ENCODE measurements at places on chromosomes 3 and 15.

- no peak for DNase-seq
Observed at GRCh38 chr3:23867400-23867799, 49.4 kb downstream of the NKIRAS1 start.

GRCh38 chr3:2301361-2301760, 202.7 kb downstream of the CNTN4 start:
- DNase-seq = no peak

DNA sequence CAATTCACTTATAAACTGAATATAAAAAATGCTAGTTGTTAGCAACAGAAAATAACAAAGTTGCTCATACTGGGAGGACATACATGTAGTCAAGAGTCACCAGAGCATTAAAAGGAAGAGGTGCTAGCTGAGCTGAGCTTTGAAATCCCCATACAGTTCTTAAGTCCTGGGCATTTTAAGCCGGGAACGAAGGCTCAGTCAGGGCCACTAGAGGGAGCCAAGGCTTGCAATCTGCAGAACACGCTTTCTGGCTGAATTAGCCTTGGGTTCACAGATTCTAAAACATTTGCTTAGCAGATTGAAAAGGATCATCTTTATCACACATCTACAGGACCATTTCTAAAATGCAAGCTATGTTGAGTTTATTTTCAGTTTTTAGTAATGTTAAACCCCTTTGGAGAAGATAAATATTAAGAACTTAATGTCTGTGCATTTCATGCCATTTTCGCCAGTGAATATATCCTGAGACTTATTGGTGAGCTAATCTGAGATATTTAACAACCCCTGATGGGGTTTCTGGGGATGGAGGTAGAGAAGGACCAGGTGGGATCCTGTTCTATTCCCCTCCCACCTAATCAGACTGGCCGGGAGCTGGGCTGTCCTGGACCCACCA, 26.3 kb upstream of the MNS1 start:
- DNase-seq = peak; percentile 52

DNA sequence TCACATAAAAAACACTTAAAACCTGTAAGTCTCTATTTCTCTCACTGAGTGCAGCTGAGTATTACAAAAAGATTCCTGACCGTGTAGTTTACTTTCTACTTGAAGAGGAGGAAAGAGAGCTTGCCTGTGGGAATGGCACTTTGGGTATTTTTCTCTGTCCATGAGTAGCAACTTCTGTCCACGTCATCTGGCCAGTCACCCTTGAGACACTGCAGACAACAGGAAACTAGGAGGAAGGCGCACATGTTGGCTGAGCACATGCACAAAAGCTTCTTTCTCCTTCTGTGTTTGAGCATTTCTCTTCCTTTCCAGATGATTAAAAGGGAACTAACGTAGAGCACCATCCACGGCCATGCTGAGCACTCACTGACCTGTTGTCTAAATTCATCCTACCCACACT, 19.7 kb downstream of the STARD5 start:
- no peak for DNase-seq

GRCh38 chr15:41543521-41543870, 561 bp downstream of the RPAP1 start:
- no peak for DNase-seq

GRCh38 chr3:37772773-37773354, 88.8 kb upstream of the CTDSPL start:
- no peak for DNase-seq
